CD4-positive, alpha-beta T cell treated with Interleukin-12 subunit alpha and Interleukin-12 subunit beta, for 1 hour (primary cell): ENCODE measurements at places on chromosomes 3 and 15.

DNA sequence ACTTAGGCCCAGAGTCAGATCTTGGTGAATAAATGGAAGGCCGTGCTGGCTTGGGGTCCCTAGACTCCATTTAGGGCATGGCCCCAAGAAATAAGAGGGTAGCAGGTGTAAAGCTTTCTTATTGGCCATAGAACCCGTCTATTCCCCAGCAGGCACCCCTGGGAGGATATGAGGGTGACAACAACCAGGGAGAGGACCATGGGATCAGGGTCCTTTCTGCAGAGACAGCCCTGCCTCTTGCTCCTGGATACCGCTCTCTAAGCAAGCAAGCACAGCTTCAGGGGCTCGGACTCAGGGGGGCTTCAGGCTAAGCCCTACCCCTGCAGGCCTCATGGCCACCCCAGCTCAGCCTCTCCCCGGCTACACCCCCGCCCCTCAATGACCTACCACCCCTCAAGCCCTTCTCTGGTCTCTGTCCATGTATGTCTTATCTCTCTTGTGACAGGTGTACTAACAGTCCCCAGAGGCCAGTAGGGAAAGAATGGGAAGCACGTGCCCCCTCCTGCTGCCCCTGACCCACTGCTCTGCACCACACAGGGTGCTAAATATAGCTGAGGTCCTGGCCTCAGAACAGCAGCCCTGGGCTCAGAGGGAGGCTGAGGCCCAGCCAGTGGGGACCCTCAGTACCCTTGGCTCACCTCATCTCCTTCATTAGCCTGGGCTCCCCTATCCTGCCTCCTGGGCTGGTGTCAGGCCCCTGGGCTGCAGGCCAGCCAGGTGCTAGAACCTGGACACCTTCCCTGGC is 1.9 kb downstream of the XIRP1 start:
- no peak for DNase-seq

- no peak for DNase-seq
These were observed 66.7 kb downstream of the FBXL22 start for GRCh38 chr15:63663906-63664305.

- no peak for DNase-seq
These were observed 1457.9 kb upstream of the CADM2 start for GRCh38 chr3:83500931-83501330.

DNA sequence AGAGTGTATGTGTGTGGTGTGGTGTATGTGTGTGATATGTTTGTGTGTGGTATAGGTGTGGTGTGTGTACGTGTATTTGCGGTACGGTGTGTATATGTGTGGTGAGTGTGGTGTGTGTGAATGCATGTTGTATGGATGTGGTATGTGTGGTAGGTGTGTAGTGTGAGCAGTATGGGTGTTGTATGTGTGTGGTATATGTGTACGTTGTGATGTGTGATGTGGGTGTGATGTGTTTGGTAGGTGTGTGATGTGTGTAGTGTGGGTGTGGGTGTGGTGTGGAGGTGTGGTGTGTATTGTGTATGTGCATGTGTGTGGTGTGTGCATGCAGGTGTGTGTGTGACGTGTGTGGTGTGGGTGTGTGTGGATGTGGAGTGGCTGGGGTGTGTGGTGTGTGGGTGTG is 58.7 kb downstream of the EFCAB12 start:
- no peak for DNase-seq

GRCh38 chr3:46829699-46830208 is 33.5 kb downstream of the MYL3 start:
- DNase-seq, result peak; percentile 15

- no peak for DNase-seq
These were observed 71.8 kb downstream of the PEX5L start for GRCh38 chr3:179964890-179965289.

DNA sequence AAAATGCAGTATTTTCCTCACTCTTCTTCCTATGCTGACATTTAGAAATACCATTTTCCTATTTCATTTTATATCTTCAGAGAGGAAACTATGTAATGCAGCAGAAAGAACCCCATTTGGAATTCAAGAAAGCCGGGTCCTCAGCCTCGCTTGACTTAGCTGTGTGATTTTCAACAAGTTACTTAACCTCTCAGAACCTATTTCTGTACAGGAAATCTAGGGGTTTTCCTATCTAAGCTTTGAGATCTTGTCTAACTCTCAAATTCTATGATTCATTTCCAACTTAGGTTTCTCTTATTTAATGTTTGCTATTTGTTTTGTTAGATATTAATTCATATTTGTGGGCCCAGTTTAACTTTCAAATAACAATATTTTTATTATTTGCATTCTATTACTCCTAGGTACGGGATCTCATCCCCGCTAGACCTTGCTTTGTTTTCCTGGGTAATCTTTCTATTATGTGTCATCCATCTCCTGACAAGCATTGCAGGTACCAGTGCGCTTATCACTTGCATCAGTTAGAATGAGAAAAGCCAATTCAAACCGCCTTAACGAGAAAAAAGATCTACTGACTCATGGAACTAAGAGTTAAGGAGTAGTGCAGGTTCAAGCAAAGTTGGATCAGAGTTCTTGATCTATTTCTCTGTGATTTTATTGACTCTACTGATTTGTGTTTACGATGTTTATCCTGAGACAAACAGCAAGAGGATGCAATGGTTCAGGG is 70.6 kb upstream of the BHLHE40 start:
- DNase-seq, result peak; percentile 46

GRCh38 chr3:143068059-143068458 is 51.5 kb upstream of the CHST2 start:
- no peak for DNase-seq

DNA sequence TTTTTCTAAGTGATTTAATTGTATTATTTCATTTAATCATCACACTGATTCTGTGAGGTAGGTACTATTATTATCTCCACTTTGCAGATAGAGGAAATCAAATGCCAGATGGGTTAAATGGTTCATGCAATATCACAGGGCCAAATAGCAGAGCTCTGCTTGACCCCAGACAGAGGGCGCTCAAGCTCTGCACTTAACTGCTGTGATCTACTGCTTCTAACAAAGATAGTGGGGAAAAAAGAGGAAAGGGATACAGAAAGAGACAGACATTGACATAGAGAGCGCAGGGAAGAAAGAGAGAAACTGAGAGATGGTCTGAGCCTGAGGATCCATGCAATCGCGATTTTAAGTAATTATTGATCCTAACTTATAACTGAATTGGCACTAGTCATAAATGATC is 279.1 kb upstream of the THRB start:
- DNase-seq, result no peak
